ENCODE measurements at places on chromosomes 1 and 21.

GRCh38 chr1:228753287-228753686 lies 18.0 kb downstream of the RHOU start:
- DNase-seq: no peak

GRCh38 chr1:206828765-206829164 lies 36.7 kb upstream of the IL20 start:
- DNase-seq: no peak

DNA sequence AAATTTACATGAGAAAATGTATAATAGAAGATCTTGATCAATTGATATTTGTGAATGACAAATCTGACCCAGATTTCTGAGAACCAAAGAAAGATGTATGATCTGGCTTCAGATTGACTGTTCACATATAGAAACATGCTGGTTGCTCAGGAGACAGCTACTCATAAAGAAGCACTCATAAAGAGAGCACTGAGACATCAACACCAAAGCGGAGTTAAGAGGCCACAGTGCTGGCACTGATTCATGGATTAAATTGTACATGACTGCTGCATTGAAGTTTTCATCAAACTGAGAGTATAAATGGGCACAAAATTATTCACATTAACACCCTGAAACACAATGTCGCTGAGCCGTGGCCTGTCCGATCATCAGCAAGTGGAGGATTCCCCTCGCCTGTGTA lies 46.2 kb downstream of the SH3GLB1 start:
- DNase-seq: peak; percentile 30

DNA sequence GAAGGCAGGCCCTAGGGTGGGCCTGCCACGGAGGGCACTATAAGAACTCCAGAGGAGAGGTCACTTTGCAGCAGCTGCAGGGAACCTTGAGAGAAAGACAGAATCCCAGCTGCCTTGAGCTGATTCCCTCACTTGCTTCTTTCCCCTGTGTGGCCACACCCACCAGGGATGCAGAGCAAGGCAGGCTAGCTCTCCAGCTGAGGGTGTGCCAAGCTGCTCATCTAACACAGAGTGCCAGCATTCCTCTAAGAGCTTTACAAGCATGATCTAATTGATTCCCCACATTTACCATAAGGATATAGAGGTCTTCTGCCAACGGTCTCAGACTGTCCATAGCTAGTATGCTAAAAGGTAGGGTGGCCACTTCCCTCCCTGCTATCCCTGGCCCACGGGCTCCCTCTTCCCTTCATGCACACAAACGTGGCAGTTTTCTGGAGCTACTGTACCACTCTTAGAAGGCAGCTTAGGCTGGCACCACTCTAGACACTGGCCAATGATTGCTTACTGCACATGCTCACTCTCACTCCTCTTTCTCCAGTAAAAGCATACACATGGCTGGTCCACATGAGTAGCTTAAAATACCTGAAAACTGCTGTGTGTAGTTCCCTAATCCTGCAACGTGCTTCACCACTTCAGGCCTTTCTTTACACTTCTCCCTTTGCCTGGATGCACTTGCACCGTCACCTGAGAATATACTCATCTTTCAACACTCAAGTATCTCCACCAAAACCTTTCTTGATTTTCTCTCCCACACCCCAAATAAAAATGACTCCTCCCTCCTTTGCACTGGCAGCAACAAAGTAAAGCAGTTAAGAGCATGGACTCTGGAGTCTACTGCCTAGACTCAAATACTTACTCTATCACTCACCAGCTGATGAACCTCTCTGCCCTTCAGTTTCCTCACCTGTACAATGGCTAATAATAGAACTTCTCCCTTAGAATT lies 57.7 kb downstream of the DMAP1 start:
- no peak for DNase-seq

Data from foreskin fibroblast (primary cell).